A549 treated with ZK216348 at 1 μM for 4 hours (cell line): ENCODE measurements at places on chromosomes 12 and 14. TPM values are rescaled to one million over a fixed set of nuclear protein-coding genes. Genes with fewer than 3 reads are reported as not detected.

Gene NEUROD4
- not detected in 5 replicates for total RNA-seq

Gene ACVRL1
- total RNA-seq: 0.05 TPM in 1 of 5 replicates, not detected in the others

Gene DEPDC4
- 0.72 to 2.1 TPM (median 1.1 TPM) in 5 replicates for total RNA-seq

Gene AICDA
- total RNA-seq: 0.12 to 0.31 TPM (median 0.22 TPM) in 4 of 5 replicates, not detected in the other

Gene TC2N
- 0.51 to 0.85 TPM (median 0.84 TPM) in 5 replicates for total RNA-seq

Gene RBM25
- total RNA-seq: 49.7 to 76.6 TPM (median 62.1 TPM) in 5 replicates

Gene TTLL5
- total RNA-seq: 12.7 to 14.5 TPM (median 13.7 TPM) in 5 replicates

Gene BDKRB1
- 0.36 to 0.86 TPM (median 0.59 TPM) in 5 replicates for total RNA-seq

Gene RTN1
- total RNA-seq: not detected in 5 replicates

Gene LRP10
- 47.8 to 93.1 TPM (median 76.8 TPM) in 5 replicates for total RNA-seq

Gene SMCO2
- total RNA-seq: 0.18 to 0.36 TPM in 2 of 5 replicates, not detected in the others
